ENCODE measurements at places on chromosomes 2 and 18.
A peak's percentile ranks its signal among the peaks of the same experiment; 100 is the strongest.

GRCh38 chr2:18077704-18078103 is 199.2 kb downstream of the KCNS3 start:
- peak; percentile 81 for DNase-seq

DNA sequence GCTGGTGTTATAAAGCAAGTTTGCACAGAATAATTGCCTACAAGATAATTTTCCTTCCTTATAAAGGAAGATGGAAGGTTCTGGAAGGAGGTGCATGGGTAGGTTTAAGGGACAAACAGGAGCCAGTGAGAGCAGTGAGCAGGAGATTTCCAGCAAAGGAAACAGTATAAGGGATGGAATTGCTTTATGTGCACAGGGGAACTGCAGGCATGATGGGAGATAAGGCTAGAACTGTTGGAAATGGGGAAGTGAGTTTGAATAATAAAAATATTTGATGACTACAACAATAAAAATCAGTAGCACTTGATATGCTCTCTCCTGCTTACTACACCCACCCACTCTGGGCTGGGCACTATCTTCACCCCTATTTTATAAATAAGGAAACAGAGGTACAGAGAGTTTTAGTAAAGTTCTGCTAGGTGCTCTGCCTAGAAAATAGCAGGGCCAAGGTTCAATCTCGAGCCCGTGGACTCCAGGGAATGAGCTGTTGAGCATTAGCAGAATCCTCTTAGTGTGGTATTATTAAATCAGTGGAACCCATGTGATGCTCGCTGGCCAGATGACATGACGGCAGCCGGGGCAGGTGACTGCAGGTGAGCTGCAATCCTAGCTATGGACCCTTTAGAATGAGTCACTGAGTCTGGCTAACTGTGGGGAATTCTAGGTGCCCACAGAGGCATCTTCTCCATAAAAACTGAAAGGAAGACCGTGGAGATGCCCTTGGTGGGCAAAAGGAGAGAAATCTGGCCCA is 302.5 kb downstream of the PIEZO2 start:
- DNase-seq: peak; percentile 66

DNA sequence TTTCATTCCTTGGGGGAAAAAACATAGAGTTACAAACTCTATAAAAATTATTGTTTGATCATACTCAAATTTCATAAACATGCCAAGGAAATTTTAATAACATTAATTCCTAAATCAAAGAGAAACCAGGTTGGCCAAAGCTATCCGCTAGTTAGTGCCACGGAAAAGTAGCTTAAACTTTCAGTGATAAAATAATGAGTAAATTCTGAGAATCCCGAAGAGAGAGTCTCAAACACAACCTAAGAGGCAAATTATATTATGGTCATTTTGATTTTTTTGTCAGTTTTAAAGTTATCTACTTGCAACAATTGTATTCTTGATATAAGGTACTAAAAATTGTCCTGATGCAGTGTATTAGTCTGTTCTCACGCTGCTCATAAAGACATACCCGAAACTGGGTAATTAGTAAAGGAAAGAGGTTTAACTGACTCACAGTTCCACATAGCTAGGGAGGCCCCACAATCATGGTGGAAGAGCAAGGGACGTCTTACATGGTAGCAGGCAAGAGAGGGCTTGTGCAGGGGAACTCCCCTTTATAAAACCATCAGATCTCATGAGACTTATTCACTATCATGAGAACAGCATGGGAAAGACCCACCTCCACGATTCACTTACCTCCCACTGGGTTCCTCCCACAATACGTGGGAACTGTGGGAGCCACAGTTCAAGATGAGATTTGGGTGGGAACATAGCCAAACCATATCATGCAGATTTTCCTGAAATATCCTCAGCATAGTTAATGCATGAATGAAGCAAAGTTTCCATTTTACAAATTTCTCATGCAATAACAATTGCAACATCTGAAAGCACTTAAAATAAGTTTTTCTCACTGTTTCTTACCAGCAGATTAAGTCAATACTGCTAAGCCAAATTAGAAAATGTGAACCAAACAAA is 205.9 kb upstream of the STK17B start:
- DNase-seq: no peak

DNA sequence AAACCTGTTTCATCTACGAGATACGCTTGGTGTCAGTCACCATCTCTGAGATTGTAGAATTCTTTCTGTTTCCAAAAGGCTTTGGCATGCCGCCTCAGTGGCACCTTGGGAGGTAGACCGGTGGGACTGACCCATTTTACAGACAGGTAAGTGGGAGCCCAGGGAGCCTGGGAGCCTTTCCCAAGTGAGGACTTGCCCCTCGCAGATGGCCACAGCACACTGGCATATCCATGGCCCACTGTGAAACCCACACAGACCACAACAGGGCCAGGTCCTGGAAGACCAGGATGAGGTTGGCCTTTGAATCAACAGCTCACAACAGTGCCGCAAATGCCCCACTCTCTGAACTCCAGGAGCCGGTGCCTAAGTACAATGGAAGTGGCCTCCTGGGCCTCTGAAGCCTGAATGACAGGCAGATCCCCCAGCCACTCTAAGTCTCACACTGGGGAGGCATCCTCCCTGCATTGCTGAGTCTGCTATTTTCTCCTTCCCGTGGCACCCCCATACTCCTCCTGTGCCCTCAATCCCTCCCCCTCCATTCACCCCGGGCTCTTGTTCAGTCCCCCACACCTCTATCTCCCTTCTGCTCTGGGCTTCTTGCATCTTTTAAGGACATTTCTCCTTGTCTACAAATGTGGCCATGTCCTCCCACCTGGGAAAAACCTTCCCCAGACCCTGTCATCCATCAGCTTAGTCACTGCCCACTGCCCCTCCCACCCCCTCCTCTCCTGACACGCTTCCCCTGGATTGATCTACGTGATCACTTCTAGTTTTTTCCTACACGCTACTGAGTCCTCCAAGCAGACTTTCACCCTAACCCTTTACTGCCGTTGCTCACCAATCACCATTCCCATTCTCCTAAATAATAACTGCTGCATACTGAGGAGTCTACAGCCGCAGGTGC is 26.2 kb downstream of the CENPA start:
- DNase-seq: no peak

GRCh38 chr2:95342556-95343320 is 45.6 kb downstream of the KCNIP3 start:
- DNase-seq: no peak

- peak; percentile 79 for DNase-seq
These were observed 1046.0 kb upstream of the TMEFF2 start for GRCh38 chr2:193240752-193241151.

- no peak for DNase-seq
These were observed 73.6 kb upstream of the EPC2 start for GRCh38 chr2:148570989-148571388.

- peak; percentile 48 for DNase-seq
These were observed 133.5 kb upstream of the SLC14A2 start for GRCh38 chr18:45481821-45482220.

- DNase-seq: no peak
These were observed 1337.0 kb upstream of the FAM98A start for GRCh38 chr2:34936089-34936488.

DNA sequence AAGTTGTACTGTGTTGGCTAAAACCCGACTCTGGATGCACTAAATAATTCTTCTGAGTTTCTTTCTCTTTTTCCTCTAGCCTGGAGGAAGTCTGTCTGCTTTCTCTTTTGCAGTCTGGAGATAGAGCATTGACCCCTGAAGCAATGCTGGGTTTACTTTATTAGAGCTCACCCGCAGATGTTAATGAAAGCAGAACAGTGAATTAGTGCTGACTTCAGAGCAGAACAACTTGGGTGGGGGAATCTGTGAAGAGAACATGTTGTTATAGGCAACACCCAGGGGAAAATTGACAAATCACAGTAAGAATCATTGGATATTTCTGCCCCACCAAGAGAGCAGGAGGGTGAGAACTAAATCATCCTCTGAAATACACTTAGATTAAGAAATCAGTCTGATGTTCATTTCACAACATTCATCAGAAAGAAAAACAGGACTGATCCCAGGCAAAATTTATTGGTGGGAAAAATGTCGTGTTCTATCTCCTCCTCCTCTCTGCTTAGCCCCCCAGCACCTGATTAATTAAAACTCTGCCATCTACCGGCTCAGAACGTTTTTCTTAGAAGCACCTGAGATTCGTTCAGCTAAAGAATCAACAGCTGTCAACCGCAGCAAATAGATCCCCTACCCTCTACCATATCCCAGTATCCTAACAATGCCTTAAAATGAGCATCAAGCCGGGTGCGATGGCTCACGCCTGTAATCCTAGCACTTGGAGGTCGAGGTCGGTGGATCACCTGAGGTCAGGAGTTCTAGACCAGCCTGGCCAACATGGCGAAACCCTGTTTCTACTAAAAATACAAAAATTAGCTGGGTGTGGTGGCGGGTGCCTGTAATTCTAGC is 165.1 kb downstream of the FMNL2 start:
- no peak for DNase-seq

- DNase-seq: no peak
These were observed 238.8 kb upstream of the FOSL2 start for GRCh38 chr2:28153851-28154250.

DNA sequence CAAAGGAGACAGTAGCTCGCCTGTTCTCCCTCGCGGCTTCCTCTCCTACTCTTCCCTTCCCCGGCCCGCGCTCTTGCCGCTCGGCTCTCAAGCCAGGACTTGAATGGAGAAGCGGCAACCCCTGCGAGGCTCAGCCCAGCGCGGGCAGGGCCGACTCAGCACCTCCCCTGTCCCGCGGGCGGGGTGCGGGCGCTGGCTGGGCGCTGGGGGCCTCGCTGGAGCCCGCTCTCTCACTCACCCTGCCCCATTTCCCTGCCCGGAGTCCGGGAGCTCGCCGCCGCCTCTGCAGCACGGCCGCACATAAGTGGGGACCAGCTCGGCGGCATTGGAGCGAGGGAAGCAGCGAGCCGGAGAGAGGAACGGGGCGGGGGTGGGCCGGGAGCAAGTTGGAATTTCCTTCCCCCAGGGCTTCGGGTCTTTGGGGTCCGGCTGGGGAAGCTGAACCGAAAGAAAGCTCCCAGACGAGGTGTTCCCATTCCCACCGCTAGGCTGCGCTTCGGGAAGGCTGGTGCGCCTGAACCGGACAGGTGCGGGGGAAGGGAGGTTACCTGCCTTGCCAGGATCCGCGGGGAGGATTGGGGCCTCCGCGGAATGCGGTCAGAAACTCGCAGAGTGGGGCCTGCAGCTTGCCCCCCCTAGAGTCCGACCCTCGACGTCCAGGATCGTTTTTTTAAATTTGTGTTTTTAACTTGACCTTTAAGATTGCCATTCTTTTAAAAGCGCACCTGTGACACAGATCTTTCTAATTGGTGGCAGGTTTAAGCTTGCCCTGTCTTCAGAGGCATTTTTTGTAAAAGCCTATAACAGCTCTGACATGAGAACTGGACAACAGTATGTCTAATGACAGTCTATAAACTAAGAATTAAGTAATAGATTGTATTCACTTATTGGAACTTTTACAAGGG is at the start of gene COBLL1:
COBLL1 (minus strand) TSS at position 105 of the 905 bp plus-strand sequence. CDS start 627 bp downstream, outside the sequence.
- DNase-seq: peak; percentile 85

GRCh38 chr2:219608399-219608964 is 10.8 kb downstream of the STK11IP start:
- DNase-seq: no peak

GRCh38 chr2:68771211-68771751 is 36.7 kb downstream of the ARHGAP25 start:
- DNase-seq: no peak

- no peak for DNase-seq
These were observed 15.8 kb upstream of the COL6A3 start for GRCh38 chr2:237429753-237430152.

GRCh38 chr18:42527766-42528165 is 572.7 kb downstream of the PIK3C3 start:
- peak; percentile 91 for DNase-seq

GRCh38 chr2:201118961-201119854 is 3.2 kb downstream of the CFLAR start:
- peak; percentile 88 for DNase-seq

DNA sequence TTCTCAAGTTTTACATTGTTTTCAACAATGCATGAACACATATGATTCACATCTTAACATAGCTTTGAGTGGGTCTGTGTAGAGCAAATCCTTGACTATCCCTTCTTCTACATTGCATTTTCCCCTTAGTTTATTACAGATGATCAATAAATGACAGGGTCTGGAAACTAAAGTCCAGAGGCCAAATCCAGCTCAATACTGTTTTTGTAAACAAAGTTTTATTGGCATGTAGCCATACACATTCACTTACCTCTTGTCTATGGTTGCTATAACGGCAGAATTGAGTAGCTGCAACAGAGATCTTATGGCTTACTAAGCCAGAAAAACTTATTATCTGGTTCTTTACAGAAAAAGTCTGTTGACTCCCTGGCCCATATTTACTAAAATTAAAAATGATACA is 12.8 kb downstream of the FANCL start:
- DNase-seq: no peak

GRCh38 chr2:66305718-66306117 is 129.2 kb upstream of the MEIS1 start:
- DNase-seq: no peak

- no peak for DNase-seq
These were observed 44.7 kb downstream of the MARCO start for GRCh38 chr2:118986738-118987137.

GRCh38 chr2:55408918-55409868 is 10.5 kb downstream of the CCDC88A start:
- peak; percentile 77 for DNase-seq

DNA sequence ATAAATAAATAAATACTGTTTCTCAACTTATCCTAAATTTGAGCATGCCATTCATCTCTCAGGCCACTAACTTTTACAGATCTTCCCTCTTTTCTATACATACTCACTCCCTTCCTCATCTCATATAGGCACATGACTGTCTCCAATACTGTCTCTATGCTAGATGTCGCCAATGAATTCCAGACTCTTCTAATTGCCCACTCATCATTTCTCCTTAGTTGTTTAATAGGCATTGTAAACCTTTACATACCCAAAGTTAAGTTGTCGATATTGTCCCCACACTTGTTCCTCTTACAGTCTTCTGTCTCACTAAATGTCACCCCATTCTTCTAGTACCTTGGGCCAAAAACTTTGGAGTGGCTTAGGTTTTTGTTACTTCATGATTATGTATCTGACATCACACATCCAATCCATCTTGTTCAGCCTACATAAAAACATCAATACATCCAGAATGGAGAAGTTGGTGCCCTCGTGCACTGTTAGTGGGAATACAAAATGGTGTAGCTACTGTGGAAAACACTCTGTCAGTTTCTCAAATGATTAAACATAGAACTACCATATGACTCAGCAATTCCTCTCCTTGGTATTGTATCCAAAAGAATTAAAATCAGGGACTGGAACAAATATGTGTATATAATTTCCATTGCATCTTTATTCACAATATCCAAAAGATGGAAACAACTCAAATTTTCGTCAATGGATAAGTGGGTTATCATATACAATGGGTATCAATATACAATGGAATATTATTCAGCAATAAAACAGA is 935.1 kb downstream of the SLC4A3 start:
- no peak for DNase-seq

- no peak for DNase-seq
These were observed 225.2 kb upstream of the SPOPL start for GRCh38 chr2:138276339-138276738.

- peak; percentile 2 for DNase-seq
These were observed 86.0 kb upstream of the TWIST2 start for GRCh38 chr2:238761868-238762267.

- no peak for DNase-seq
These were observed 254.1 kb downstream of the HNMT start for GRCh38 chr2:138218397-138218796.
